Right ventricle myocardium inferior (tissue), 1 donor: ENCODE measurements at places on chromosomes 11 and 22. TPM values are rescaled to one million over a fixed set of nuclear protein-coding genes. Genes with fewer than 3 reads are reported as not detected.

DNA sequence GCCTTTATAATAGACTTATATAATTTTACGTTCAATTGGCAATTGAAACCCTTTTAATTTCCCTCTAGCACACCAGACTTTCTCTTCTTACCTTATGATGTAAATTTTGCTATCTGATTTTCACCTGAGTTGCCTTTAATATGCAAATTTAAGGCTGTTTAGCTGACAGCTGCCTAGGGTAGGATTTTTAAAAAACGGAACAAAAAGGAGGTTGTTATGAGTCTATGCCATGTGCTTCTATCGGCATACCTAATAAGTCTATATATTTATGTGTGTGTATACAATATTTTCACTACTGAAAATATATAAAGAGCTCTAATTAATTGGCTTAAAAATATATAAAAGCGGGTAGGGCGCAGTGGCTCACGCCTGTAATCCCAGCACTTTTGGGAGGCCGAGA, 11.8 kb upstream of the SELENOH start:
- no peak for DNase-seq

DNA sequence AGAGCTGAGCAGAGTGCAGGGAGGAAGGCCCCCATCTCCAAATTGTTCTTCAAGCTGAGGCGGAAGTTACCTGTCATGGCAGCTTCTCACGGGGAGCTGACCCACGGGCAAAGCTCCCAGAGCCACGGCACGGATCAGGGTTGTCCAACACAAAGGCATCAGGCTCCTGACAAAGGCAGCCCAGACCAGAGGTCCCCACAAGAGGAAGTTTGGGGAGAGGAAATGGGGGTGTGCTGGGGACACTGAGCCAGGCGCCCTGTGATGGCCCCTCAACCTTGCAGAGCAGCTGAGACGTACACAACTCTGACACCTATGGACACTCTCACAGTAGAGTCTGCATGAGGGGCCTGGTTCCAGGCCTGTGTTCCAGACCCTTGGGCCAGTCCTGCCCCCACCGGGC, 95.6 kb downstream of the CTTN start:
- peak; percentile 17 for DNase-seq

Gene LAYN
- total RNA-seq, result 3.7 TPM

DNA sequence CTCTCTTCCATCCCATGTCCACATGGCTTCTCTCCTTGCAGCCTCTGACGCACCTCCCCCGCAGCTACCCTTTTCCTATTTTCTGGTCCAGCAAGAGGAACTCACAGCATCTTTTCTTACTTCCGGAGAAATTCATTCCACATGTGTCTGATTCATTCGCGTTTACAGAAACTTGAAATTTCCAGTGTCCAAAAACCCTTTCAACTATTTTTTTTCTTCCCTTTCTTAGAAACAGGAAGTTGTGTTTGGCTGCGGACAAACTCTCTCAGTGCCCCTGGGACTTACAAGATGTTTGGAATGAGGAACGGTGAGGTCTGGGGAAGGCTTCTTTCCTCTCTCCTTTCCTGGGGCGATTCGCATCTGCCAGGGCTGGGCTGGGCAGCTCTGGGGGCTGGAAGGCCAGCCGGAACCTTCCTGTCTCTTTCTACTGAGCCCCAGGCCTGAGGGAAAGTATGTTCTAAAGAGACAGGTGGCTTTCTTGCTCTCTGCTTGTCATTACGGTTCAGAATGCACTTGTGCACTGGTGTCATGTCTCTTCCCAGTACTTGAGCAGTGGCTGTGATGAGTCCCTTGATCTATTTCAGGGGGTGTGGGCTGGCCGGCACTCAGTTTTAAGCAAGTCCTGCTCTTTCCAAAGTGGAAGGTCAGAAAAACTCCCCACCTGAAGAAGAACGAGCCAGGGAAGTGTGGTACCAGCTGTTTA, 27.5 kb downstream of the ADAMTS8 start:
- no peak for DNase-seq

DNA sequence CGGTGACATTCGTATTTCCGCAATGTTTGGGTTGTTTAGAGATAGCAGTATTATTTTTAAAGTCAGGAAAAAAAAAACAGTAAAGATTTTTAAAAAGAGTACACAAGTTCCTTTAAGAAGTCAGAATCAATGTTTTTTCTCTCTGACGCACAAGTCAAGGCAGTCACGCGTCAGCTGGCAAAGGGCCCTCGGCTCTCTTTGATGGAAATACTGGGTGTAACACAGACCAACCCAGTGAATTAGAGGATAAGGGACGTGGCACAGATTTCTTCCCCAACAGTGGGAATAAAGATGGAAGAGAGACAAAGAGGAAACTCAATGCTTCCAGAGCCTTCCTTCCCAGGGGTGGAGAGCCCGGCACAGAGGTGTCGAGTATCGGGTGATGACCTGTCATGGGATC, 13.4 kb downstream of the ASCC2 start:
- no peak for DNase-seq

GRCh38 chr11:40170078-40170477, 1289.4 kb downstream of the LRRC4C start:
- no peak for DNase-seq

DNA sequence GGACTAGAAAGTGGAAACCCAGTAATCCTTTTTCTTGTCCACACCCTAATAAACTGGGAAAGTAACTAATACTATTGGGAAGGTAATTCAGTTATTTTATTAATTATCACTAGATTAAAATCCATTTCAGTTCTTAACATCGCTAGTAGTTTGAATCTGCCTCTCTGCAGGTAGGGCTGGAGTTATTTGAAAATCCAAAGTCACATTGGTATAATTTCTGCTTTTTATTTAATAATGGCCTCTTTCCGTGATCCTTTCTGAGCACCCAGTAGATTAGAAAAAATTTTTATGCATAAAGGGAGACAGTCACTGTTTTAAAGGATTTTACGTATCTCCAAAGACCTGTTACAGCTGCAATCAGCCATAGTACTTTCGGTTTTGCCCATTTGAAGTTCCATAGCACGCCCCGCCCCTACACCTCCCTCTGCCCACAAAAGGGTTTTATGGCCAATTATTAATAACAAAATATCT, 605 bp upstream of the COPB1 start:
- DNase-seq, result peak; percentile 73

Gene GAS2
- total RNA-seq, result 10.0 TPM

DNA sequence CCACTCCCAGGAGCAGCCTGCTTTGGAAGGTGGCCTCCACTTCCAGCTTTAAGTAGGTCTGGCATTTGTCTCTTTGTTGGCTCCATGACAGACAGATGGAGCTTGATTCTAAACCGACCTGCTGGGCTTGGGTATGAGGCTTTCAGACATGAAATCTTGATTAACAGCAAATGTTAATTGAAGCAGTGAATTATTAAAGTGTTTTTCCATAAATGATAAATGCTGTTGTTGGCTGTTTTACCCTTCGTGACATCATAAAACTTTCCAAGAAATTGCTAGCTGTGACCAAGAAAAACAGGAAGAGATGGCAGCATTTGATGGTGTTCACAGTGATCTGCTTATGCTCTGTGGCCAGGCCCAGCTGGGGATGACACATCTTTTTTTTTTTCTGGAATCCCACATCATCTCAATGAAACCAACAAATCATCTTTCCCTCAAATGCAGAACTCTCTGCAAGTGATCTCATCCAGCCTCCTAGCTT, 66.1 kb downstream of the RBMXL2 start:
- DNase-seq, result no peak

- no peak for DNase-seq
These were observed 949 bp downstream of the MMP11 start for GRCh38 chr22:23773483-23774113.

Gene TEAD1
- total RNA-seq, result 126 TPM

GRCh38 chr11:78535027-78535426, 39.6 kb downstream of the NARS2 start:
- no peak for DNase-seq

GRCh38 chr11:66479394-66480116, 679 bp upstream of the DPP3 start:
- no peak for DNase-seq

Gene GLYATL2
- total RNA-seq, result not detected

GRCh38 chr22:19634226-19634975, 79.9 kb upstream of the SEPTIN5 start:
- no peak for DNase-seq

DNA sequence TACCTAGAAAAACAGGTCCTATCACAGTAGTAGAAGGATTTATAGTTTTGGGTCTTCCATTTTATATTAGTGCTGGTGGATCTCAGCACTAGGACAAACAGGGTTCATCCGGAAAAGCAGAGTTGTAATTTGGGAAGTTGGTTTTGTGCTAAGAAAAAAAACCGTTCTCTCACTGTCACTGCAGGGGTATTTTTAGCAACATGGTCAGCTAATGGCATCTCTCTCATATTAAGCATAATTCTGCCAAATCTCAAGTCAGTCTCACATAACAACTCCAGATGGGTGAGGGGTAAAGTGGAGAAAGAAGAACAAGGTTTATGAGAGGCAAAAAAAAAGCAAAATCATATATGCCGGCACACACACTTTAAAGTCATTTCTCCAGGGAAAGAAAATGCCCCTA, 51.6 kb upstream of the GDPD4 start:
- no peak for DNase-seq

Gene CALCA
- total RNA-seq, result not detected

GRCh38 chr11:110858547-110858921, 146.3 kb upstream of the ARHGAP20 start:
- peak; percentile 69 for DNase-seq

- DNase-seq, result no peak
These were observed 7.5 kb upstream of the SOX10 start for GRCh38 chr22:37991731-37992442.

- DNase-seq, result no peak
These were observed 60.7 kb upstream of the PHF21A start for GRCh38 chr11:46181843-46182424.

- DNase-seq, result peak; percentile 73
These were observed 11.6 kb downstream of the PHLDB1 start for GRCh38 chr11:118618991-118619375.

GRCh38 chr11:57322256-57323166, 2.2 kb downstream of the TNKS1BP1 start:
- peak; percentile 93 for DNase-seq

Gene MS4A14
- total RNA-seq, result 1.0 TPM

- no peak for DNase-seq
These were observed 13.7 kb downstream of the SULT4A1 start for GRCh38 chr22:43848366-43849171.

Gene OR4C16
- not detected for total RNA-seq

Gene SMCO4
- total RNA-seq, result 45.3 TPM

DNA sequence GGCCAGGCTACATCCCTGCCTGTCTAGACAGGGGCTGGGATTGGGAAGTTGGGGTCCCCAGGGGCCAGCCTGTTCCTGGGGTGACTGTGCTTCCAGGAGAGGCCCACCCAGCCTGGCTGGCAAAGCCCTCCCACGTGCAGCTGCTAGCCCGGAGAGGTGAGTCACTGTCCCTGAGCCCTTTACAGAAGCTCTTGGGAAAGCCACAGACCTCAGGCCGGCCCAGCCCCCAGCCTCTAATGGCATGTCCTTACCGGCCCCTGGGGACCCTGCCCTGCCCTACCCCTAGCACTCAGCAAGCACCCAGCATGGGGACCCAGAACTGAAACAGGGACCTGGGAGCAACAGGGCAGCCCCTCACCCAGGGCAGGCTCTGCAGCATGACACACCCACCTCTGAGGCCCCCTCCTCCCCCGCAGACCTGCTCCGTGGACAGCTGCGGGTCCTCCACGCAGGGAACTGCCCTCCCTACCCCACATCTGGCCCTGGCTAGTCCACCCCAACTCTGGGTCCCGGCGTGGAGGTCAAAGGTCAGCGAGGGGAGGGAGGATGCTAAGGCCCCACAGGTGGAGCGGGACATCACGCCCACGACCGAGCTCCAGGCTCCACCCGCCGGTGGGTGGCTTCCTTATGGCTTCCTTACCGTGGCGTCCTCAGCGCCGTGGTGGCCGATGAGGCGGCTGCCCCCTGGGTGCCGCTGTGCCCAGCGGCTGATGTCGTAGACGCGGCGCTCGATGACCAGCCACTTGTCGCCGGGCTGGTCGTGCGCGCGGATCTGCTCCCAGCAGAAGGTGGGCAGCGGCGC, 615 bp downstream of the FADS3 start:
- DNase-seq, result peak; percentile 81

DNA sequence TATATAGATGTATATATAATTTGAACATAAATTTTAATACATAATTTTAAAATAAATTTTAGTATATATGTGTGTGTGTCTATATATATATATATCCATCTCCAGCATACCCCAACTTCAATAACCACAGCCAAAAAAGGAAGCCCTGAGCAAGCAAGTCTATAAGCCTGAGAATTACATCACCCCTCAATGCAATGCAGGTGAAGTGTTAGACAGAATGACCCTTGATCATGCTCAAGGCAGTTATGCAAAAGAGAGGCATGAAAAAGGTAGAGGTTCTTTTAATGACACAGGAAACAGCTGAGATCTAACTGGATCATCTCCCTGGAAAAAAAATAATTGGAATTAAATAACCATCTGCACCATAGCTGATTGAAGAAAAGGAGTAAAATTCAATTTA, 557.9 kb upstream of the ANO5 start:
- DNase-seq, result no peak

Gene PHF5A
- 25.5 TPM for total RNA-seq

DNA sequence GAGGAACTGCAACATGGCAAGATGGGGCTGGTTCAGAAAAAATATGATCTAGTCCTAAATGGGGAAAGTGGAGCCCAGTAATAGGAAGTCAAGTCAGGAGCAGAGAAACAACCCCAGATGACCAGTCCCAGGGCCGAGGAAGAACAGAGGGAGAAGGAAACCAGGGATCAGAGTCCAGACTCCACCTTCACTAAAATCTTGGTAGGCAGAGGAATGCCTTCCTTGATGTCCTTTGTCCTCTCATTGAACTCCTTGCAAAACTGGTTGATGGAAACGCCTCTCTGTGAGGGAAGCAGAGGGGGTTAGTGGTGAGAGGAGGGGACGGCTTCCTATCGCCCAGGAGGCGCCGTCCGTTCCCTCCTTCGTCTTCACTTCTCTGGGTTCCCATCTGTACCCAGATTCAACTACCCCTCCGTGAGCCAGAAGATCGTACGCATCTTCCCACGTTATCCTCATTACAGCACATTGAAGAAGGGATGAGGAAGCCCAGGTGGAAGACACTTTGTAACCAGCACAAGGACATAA, 607 bp downstream of the MRPL11 start:
- no peak for DNase-seq

- DNase-seq, result no peak
These were observed 24.4 kb downstream of the ADAMTS8 start for GRCh38 chr11:130403967-130404366.

Gene MAPK8IP1
- 5.9 TPM for total RNA-seq

Gene SLC25A18
- total RNA-seq, result 2.1 TPM

DNA sequence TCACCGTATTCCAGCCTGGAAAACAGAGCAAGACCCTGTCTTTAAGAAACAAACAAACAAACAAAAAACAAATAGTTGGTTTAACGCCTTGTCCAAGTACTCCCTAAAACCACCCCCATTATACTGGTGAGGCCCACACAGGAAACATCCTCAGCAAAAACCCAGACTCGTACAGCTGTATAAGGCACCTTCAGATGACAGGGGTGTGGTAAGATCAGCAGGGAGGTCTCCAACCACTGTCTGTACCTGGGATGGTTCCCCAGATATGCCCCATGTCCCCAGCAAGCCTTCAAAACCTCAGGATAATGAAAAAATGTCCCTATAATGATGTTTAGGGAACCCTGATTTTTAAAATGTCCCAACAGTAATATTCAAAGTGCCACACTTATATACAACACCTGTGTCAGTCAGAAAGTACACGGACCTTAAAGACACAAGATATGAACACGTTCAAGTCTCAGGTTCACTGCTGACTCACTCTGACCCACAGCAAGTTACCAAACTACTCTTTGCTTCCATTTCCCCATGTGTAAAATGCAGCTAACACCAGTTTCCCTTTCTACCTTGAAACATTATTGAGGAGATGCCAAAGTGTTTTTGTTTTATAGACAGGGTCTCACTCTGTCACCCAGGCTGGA, 9.3 kb downstream of the SF3A1 start:
- no peak for DNase-seq

Gene ART1
- total RNA-seq, result 1.7 TPM

- no peak for DNase-seq
These were observed 22.1 kb upstream of the PEX26 start for GRCh38 chr22:18055619-18056160.
